NCI-H460 (cell line): ENCODE measurements at places on chromosomes 1 and 21. TPM values are rescaled to one million over a fixed set of nuclear protein-coding genes. Genes with fewer than 3 reads are reported as not detected.

ZMYND12 gene
- 0.29 and 0.32 TPM in 2 replicates for total RNA-seq

GRCh38 chr1:52532247-52532646, 20.6 kb downstream of the TUT4 start:
- no peak for DNase-seq

DNA sequence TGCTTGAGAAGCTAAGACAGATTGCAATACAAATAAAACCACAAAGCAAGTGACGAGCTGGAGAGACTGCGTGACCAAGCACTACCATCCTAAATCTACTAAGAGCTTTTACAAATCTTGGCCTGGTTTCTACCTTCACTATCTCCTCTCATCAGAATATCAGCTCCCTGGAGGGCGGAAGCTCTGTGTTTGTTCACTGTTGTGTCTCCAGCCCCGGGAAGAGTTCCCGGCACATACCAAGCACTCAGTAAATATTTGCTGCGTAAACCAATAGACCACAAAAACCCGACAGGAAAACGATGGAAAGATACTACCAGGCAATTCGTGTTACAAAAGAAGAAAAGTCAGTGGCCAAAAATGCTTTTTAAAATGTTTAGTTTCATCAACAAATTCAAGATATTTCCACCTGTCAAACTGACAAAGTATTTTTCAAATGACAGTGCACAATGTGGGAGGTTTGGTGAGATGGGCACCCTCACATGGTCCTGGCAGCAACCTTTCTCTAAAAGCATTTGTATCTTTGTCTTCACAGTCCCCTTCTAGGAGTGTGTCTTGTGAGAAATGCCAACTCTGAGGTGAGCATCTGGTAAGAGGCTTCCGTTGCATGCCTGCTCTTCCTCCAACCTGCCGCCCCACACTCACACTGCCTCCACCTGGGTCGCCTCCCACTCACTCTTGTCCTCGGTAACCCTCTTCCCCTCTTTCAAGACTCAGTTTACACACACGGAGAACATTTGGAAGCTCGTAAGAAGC, 34.7 kb downstream of the SLC1A7 start:
- no peak for DNase-seq

DNA sequence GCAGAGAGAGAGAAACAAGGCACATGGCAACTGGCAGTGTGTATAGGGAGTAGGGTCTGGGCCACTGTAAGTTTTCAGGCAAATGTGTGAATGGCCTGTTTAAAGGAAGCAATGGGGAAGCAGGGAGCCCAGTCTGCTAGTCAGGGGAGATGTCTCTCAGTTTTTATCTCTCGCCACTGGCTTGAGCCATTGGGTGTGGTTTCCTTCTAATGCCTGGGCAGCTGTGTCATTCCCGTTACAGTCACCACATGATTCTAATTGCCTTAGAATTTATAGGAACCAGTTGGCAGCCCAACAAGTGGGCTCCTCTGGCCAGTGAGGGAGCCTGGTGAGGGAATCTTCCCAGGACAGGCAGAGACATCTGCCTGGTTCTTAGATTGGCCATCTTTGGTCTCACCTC, 182.4 kb downstream of the DISC1 start:
- peak; percentile 31 for DNase-seq

GMEB1 gene
- total RNA-seq, result 5.6 and 7.0 TPM in 2 replicates

GRCh38 chr21:25734654-25734903, 125 bp downstream of the ATP5PF start:
- DNase-seq, result no peak

DNA sequence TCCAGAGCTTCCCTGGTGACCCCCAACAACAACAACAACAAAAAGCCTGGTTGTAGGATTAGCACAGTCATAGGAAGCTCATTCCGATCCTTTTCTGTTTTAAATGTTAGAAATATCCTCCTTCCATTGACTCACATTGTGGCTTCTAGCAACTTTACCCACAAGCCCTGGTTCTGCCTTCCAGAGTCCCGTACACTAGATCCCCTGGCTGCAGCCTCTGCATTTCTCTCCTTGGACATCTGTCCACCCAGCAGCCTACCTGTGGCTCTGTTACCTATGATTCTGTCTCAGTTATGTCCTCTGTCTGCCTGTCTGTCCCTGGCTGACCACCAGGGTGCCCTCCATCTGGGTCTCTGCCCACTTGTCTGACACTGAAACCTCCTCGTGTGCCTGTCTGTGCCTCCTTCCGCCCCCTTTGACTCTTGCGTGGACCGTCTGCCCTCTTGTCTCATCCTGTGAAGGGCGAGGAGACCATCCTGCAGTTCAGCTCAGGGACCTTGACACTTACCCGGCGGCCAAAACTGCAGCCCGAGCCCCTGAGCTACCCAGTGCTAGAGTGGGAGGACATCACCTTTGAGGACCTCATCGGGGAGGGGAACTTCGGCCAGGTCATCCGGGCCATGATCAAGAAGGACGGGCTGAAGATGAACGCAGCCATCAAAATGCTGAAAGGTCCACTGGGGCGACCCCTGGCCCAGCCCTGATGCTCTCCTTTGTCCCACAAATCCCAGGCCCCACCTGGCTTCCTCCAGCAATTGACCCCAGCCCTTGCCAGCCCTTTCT, 16.1 kb downstream of the TIE1 start:
- DNase-seq, result no peak

DNA sequence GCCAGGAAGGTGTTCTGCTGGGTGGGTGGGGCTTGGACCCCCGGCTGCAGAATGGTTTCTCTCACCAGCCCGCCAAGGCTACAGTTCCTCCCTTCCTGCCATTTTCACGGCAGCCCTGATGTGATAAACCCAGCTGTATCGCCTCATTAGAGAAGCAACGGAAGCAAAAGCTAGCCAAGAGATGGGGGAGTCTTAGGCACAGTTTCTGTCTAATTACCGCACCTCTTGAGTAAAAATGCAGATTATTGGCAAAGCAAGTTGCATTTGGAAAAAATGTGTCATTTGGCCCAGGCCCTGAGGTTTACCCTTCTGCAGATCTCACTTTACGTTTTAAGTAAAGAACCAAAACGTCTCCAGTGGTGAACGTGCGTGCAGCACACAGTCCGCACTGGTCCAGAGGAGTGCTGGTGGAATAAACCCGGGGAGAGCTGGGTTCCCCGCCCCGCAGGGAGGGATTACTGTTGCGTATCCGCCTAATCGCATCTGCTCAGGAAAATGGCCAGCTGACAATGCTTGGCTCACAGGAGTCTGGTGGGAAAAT, 109.9 kb downstream of the GALNT2 start:
- DNase-seq, result no peak

HSPA6 gene
- 0.45 and 0.84 TPM in 2 replicates for total RNA-seq

DNA sequence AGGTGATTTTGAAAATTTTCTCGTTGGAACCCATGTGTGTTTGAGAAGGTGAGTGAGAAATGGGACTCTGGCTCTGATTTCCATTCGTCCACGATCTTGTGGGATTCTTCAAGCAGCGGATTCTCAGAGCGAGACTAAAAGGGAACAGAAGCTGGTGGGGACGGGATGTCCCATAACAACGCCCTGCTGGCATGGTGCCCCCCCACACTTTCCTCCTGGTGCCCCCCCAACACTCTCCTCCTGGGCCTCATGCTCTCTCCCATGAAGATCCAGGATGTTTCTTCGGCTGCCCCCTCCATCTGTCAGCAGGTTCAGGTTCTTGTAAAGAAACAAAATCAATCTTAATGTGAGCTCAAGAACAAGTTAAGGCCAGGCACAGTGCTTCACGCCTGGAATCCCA, 29.1 kb downstream of the PRDM15 start:
- no peak for DNase-seq

DNA sequence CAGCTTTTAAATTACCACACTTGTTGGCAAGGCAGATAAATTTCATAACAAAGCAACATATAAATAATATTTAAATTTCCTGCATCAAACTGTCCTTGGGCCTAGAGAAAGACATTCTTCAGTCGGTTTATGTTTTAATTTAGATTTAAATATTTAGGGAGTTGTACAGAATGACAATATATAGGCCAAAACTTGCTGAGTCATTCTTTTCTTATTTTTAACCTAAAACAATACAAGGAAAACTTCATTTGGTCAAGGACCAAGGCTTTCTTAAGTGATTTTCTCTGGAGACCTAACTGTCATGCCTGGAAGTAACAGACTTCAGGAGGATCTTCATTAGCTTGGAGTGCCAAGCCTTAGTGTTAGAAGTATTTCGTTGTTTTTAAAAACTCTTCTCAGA, 5.6 kb downstream of the MAP10 start:
- no peak for DNase-seq

DNA sequence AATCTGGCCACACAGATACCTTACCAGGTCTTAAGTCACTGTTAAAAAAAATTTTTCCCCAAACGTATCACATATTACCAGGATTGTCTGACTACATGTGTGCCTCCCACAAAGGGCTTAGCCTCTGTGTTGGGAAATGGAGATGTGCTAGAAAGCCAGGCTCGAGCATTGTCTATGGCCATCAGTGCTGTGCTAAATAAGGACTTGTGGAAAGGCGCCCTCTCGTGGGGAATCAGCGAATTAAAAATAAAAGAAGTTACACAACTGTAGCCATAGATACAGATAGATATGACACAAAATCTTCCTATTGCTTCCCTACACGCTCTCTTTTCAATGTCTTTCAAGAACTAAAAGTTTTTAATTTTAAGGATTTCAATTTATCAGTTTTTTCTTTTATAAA, 47.5 kb upstream of the CRNN start:
- DNase-seq, result peak; percentile 72

DNA sequence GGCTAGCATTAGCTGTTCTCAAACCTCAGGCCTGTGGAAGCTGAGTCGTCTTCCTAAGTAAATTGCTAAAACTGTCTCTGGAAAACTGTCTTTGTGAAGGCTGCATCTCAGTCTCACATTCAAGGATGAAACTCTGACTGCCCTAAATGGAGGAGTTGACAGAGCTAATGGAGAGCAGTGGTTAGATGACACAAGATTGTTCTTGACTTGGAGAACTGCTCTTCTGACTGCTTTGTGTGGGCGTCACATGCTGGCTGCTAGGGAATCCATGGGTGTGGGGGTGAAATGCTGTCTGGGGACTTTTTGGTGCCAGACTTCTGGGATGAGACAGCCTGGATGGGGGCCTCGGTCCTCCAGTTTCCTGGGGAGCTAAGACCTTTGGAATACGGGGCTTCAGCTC, 24.5 kb upstream of the TSPAN2 start:
- no peak for DNase-seq

GRCh38 chr1:119873135-119874015, 22.9 kb downstream of the ADAM30 start:
- DNase-seq, result no peak

DNA sequence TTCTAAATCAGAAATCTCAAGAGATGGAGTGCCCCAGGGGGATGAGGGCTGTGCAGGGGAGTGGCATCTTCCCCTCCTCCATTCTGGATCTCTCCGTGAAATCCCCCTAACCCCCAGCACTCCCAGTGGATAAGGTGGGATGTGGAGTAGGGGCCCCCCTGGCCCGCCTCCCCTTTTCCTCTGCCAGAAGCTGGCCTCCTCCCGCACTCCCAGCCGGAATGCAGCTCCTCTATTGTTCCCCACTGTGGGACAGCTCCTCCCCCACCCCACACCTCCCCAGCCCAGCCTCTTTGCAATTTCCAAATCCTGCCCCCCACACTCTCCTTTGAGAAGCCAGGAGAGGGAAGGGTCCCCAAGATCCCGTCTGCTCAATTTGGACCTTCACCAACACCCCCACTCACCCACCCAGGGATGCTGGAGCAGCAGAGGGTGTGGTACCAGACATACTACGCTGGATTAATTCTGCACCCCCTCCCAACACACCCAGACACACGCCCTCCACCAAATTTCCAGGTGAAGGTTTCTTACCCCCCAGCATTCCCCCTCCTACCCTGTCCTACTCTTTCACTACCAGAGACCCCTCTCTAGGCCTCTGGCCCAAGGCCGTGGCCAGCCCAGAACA, 1.9 kb downstream of the MEX3A start:
- DNase-seq, result no peak

GRCh38 chr1:8294170-8294697, 23.7 kb upstream of the SLC45A1 start:
- no peak for DNase-seq

ARTN gene
- 9.7 and 10.7 TPM in 2 replicates for total RNA-seq

DNA sequence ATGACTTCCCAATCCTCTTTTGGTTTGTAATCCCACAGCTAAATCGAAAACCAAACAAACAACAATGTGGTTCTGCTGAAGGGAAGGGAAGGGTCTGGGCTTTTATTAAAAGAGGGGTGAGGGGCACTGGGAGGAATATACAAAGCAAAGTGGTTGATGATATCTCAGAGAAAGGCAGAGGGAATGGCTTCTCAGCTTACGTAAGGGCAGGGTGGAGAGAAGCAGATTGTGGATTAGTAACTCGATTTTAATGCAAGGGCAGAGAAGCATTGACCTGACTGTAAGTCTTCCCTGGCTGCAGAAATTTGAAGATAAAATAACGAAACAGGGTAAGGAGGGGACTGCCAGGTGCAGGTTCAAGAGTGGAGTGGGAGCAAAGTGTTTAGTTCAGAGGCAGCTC, 438.2 kb upstream of the LRRC7 start:
- DNase-seq, result no peak

PCNT gene
- 11.1 and 14.1 TPM in 2 replicates for total RNA-seq

OR2W3 gene
- not detected in 2 replicates for total RNA-seq

- no peak for DNase-seq
Measured at GRCh38 chr21:45816794-45817193, 164.8 kb upstream of the COL6A1 start.

LCE1F gene
- not detected in 2 replicates for total RNA-seq

SLC26A9 gene
- 0.02 and 0.06 TPM in 2 replicates for total RNA-seq

- DNase-seq, result peak; percentile 50
Measured at GRCh38 chr1:89820422-89821321, at the start of gene LRRC8D. LRRC8D (plus strand) TSS chr1:89821032; CDS start chr1:89933069, 112,037 bp downstream.

PRPF38A gene
- 9.4 and 11.9 TPM in 2 replicates for total RNA-seq

GRCh38 chr1:10295481-10296085, 85.2 kb downstream of the KIF1B start:
- DNase-seq, result no peak

- DNase-seq, result no peak
Measured at GRCh38 chr1:68201546-68202238, 30.6 kb downstream of the WLS start.

DNA sequence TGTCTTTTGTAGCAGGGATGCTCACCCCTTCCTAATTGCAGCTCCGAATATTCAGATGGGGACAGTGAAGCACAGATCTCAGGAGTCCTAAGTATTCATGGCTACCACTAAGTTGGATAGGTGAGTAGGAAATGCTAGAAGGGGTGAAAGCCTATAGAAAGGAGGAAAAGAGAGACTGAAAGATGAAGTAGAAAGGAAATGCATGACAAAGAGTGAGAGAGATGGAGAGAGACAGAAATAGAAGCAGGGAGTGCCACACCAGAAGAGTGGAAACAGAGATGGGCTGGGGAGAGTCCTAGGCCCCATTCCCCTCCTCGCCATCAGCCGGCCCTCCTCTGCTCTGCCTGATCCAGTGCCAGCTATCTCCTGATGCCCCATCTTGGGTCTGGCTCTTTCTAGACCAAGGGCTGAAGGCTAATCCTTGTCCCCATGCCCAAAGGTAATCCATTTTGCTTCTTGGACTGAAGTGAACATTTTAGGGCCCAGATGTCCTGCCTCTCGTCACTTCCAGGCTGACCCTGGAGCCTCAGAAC, 2.0 kb downstream of the PEA15 start:
- DNase-seq, result no peak

DNA sequence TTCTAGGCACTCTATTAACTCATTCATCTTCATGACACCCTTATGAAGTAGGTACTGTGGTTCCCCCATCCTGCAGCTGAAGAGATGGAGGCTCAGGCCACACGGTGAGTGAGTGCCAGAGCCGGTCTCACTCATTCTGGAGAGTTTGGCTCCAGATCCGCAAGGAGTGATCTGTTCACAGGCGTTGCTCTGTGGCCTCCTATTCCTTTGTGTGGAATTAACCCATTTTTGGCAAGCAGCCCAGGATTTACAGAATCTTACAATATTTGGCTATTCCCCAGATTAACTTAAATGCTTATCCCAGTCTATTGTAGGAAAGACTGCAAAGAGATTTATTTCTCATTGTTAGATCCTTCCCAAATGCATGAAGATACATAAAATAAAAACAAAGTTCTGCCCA, 29.6 kb downstream of the KIAA0040 start:
- no peak for DNase-seq

LRIG2 gene
- 5.0 and 8.3 TPM in 2 replicates for total RNA-seq

DISP3 gene
- total RNA-seq, result 0.03 and 0.07 TPM in 2 replicates
